ENCODE measurements at places on chromosomes 16 and 17.

DNA sequence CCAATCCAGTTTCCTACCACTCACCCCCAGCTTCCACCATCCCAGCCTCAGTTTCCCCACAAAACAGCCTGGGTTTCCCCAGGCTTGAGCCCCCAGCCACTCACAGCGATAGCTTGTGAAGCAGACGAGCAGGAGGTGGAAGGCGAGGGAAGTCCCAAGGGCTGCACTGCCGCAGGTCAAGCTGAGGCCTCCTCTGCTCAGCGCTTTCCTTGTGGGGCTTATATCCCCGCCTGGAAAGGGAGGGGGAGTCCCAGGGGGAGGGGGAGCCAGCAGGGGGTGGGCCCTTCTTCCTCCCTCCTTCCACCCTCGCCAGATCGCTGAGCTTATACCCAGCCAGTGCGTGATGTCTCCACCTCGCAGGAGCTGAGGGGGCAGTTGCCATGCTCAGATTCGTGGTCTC is at the start of gene PYY:
PYY (minus strand) TSS at position 195 of the 400 bp plus-strand sequence. CDS start 457 bp downstream, outside the sequence.
- no peak for DNase-seq

DNA sequence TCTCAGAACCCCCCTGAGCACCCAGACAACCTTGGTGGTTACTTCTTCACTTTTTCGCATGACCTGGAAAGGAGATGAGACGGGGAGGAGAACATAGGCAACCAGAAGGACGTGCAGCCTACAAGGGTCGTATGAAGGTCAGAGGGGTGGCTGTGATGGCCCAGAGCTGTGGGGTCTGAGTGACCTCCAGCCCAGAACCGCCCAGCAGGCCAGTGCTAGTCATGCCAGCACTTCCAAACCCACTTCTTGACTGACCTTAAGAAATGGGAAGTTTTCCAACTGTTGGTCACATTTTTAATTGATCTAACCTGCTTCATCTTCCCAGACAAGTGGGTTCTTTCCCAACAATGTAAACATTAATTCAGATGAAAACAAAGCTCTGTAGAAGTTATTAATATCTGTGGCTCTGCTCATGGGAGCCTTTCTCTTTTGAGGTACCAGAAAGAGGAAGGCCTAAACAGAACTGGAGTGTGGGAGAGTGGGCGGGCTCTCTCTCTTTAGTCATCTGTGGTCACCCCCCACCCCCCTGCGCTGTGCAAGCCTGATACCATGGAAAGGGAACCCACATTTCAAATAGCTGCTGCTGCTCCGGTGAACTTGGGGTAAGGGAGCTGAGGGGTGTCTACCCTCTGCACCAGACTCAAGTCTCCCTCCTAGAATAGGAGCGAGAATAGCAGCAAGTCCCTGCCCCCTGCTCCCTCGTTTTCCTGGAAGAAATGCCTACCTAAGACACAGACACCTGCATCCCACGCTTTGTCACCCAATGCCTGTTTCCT is 101.6 kb downstream of the RAB11FIP4 start:
- peak; percentile 84 for DNase-seq

DNA sequence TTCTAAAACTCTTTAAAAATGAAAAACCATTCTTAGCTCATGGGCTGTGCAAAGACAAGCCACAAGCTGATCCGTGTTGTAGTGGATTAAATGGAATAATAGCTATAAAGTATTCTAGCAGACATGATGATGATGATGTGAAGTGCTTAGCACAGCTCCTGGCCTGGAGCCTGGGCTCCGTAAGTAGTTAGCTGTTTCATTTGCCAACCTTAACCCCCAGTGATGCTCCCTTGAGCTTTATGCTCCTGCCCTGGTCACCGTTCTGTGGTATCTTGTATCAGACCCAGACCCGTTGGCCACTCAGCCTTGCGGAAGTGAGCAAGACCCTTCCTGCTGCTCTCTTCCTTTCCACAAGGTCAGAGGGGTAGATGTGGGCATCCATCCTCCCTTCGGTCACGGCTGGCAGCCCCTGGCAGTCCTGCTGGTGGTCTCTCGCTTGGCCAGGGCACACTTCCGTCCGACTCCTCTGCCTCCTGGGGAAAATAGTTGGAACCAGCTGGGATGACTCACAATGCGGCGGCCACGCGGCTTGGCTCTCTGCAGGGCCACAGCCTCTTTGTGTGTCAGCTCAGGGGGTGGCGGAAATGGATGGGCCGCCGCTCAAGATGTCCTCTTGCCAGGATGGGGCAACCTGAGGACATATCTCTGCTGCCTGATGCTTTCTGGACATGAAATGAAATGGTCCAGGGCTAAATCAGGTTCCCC is 79.1 kb downstream of the GPR139 start:
- DNase-seq, result no peak

DNA sequence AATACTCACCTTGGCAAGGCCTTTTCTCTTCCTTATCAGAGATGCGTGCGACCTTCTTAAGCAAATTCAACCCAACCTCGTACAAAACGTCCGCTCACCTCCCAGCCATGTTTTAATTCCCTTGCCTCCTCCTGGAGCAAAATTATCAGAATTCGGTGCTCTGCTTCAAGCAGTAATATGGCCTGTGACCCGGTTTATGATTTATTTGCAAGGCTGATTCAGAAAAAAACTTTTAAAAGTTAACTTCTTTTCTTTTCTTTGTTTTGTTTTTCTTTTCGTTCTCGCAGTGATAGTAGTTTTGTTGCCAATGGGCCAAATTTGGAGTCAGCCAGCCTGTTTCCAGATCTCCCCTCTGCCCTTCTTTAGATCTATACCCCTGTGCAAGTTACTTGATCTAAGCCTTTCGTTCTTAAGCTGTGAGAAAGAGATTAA is at the start of gene PHLPP2:
PHLPP2 (minus strand) TSS at position 382 of the 432 bp plus-strand sequence. CDS start 9,906 bp downstream, outside the sequence.
- no peak for DNase-seq
